Fibroblast of skin of abdomen (primary cell): ENCODE measurements at places on chromosomes 12 and 14.

DNA sequence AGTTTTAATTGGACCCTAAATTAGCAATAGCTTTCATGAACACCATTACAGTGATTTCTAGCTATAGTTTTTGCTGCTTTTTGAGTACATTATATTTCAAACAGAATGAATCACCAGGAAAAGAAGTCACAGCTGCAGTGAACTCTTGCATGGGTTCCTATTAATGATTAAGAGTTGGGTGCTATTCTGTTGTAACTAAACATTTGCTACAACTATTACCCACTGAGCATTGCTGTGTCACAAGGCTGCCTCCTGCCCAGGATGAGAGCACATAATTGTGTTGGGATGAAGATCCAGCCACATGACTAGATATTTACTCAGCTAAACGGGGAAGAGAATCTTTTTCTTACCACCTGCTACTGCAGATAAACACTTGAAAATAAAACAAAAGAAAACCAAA, 152.7 kb downstream of the GXYLT1 start:
- no peak for DNase-seq

GRCh38 chr14:87629788-87630187, 363.2 kb downstream of the GALC start:
- DNase-seq: no peak

- no peak for DNase-seq
Observed at GRCh38 chr12:17810399-17810798, 279.6 kb downstream of the RERGL start.

- DNase-seq: no peak
Observed at GRCh38 chr12:11807458-11807857, 158.0 kb downstream of the ETV6 start.

GRCh38 chr12:46744283-46744682, 81.5 kb downstream of the SLC38A4 start:
- peak; percentile 83 for DNase-seq

DNA sequence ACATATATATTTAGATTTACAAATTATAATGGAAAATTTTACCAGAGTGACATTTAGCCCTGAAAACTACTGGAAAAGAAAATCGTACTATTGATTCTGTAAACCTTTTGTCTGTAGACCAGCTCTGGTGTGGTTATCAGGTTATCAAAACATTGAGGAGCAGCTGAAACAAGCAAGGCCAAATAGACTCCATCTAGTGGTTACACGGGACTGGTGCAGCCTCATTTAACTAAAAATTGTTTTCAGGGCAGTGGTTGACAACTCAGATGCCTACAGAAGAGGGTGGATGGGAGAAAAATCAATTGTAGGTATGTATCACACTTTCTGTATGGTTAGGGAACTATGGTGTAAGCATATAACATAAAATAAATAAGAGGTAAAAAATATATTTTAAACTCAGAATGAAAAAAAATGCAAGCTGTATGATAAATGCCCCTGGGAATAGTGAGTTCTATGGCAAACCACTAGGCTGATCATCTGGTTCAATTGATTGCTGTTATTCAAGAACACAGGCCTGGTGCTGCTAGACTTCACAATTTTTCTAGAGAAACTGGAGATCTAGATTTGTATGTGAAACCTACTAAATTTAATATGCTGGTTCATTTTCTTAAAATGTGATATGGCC, 51.2 kb downstream of the ACSS3 start:
- peak; percentile 34 for DNase-seq

DNA sequence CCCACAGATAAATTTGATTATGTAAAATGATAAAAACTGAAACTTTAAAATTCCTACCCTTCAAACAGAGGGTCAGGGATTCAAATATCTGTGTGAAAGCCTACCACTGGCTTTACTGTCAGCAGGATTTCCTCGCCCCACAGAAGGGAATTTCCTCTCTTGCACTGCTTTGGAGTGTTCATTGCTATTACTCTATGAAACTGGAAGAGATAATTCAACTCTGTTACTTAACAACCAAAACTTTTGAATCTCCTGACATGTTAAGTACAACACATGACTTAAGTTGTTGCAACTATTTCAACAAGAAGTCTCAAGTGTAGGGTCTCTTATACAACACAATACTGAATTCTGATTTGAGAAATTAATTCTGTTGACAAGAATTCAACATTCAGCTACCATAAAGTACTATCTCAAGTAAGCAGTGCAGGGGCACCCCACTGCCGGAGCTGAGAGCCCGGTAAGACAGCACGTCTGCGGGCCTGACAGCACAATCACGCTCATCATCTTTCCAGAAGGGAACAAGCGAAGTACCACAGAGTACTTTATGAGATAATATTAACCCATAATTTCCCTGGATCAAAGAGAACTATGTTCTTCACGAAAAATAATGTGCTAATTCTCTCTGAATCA, 22.9 kb downstream of the DICER1 start:
- no peak for DNase-seq

- no peak for DNase-seq
Observed at GRCh38 chr14:22623047-22623446, 21.1 kb downstream of the OR6J1 start.

DNA sequence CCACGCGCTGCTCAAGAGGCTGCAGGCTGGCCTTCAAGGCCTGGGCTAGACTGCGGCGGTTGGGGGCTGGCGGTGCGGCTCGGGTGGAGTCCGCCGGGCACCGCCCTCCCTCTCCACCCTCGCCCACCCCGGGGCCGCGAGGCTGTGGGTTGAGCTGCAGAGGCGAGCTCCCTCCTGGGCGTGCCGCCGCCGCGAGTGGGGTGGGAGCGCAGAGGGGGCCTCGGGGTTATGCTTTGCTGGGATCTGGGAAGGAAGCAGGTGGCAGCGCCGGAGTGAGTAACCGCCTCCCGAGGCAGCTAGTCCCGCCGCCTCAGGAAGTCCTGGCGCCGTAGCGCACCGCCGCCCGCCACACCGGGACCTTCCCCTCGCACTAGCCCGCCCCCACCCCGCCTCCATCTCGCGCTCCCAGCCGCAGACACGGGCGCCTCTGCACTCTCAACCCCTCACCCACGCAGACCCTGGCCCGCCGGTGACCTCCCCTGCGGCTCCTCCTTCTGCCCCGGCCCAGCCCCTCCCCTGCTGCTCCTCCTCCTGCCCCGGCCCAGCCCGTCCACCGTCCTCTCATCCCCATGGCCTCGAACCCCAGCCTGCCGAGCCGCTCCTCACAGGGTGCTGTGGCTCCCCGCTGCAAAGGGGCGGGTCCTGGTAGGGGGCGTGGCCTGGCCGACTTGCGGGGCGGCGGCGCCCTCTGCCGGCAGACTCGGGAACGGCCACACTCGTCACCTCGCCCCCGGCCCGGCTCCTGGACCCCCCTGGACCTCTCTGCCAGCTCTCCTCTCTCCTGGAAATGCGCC, 16.6 kb downstream of the TAMALIN start:
- peak; percentile 65 for DNase-seq

- peak; percentile 65 for DNase-seq
Observed at GRCh38 chr14:23567186-23568020, at the start of gene AP1G2. Gene AP1G2 (minus strand): TSS chr14:23567791. CDS start chr14:23567314, 477 bp downstream.

DNA sequence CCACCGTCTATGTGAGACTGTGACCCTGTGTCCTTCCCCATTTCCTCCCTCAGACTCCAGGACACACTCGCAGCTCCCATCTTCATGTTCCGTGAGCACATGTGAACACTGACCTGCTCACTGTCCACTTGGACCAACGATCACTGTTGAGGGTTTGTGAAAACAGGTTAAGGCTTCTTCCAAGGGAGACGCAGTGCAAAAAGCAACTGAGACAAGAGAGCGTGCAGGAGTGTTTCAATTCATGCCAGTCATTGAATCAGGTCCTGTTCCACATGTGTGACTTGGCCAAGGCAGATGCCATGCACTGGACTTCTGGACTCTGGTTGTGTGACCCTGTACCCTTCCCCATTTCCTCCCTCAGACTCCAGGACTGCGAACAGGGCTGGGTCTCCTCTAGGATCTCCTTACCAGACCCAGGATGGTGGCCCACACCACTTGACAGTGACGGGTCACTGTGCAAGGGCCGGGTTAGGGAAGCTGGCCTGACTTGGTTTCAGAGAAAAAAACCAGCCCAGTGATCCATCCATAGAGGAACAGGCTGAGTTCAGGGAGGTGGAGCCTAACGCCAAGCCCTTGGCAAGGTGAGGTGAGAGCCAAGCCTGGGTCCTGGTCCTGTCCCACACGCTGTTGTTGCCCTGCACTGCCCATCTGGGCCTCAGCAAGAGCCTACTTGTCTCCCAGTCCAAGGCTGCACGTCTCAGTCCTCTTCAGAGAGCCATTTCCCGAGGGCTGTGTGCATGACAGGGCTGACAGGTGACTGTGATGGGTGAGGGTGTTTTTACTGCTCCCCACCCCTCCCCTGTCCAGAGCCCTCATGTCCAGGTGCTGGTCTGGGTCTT, 5.7 kb upstream of the KRT5 start:
- no peak for DNase-seq

DNA sequence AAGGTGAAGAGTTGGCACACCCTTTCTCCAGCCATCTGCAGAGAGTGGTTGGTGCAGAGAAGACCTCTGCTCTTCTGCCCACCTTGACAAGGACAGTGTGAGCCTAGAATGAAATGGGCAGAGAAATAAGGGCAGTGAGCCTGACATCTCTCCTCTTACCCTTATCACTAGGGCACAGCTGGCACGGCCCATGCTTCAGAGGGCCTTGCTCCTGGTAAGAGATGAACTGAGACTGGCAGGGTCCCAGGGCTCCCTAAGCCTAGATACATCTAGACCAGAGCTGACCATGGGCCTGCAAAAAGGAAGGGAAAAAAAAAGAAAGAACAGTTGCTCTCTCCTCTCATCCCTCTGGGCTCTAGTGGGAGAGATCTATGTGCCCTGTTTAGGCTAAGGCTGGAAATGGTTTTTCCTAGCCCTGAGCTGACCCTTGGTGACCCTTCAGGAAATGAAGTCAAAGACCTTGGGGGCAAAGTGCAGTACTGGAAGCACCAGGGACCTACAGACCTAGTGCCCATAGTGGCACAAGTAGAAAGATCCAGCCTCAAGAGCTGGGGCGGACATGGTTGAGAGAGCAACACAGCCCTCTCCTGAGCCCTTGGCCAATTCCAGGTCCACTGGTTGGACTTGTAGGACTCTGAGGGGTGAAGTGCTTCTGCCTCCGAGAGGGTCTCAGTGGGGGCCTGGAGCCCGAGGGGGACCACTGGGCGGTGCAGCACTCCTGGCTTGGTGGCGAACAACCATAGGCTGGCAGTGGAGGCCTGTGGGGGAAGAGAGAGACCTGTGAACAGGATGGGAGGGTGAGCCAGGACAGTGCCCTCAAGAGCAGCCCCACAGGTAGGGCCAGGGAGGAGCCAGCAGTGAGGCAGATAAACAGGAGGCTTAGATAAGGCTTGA, 22.0 kb downstream of the PRPF40B start:
- no peak for DNase-seq

DNA sequence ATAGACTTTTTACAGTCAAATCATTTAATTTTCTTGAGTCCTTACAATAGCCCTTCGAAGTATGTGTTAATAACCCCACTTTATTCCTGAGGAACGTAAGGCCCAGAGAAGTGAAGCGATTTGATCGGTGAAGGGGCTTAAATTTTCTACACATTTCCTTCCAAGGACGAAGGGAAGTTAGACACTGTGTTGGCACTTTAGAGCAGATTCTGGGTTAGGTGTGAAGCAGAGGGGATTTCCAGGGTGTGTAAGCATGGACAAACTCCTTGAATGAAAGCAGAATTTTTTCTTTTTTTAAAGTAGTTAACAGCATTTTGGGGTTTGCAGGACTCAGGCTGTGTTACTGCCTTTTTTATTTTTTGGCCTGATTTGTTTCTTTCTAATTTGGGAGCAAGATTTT, 38.9 kb downstream of the PRORP start:
- DNase-seq: no peak

GRCh38 chr14:105487986-105488777, 1.5 kb downstream of the CRIP1 start:
- no peak for DNase-seq
